ENCODE measurements at places on chromosomes 6 and 20.

- no peak for DNase-seq
Observed at GRCh38 chr6:15470746-15471145, 192.1 kb downstream of the DTNBP1 start.

DNA sequence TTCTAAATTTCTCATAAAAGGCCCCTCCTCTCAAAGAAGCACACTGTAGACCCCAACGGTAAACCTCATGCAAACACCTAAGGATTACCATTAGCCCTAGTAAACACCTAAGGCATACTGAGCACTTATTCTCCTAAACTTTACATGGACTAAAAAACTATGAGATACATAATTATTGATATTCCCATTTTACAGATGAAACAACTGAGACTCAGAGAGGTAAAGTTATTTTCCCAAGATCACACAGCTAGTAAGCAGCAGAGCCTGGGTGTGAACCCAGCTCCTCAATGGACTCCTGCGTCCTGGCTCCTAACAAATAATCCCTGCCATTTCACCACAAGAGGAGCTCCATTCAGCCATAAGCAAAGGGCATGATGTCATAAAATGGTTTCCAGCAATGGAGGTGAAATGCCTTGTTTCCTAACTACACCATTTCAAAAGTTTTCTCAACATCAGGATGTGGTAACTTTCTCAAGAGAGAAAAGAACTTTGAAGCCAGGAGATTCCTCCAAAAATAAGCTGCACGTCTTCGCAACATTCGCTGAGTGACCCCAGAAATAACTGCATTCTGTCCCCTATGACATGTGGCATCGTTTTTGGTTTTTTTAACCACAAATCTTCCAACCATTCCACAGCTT, 4.1 kb downstream of the ATP9A start:
- DNase-seq, result no peak

GRCh38 chr6:151111670-151112069, 128.1 kb upstream of the AKAP12 start:
- DNase-seq, result no peak

DNA sequence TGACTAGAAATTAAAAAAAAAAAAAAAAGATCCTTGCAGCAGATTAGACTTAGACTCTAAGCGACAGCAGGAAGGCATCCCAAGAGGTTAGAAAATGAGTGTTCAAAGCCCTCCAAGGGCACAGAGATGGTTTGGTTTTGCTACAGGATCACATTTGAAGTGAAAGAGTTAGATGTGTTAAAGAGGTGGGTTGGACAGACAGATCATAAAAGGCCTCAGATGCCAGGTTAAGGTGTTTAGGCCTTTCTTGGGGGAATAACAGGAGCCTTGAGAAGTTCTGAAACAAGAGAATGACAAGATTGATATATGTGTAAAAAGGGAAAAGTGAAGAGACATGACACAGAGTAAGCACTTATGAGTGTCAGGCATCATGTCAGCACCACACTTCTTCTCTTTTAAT, 107.5 kb downstream of the FYN start:
- DNase-seq, result no peak

DNA sequence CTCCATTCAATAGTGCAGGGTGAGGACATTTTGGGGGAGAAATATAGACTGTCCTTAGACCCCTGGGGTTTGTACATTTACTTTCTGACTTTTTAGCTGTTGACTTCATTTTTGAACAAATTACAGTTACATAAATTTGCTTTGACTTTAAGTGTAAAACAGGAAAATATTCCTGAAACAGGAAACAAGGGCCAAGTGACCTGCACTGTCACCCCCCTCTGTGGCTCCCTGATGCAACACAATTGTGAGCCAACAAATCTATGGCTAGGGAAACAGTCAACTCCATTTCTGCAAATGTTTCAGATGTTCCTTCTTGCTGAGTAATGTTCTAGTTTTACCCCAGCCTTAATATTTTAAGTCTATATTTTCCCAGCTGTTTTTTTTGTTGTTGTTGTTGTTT, 39.8 kb downstream of the HLA-A start:
- no peak for DNase-seq

GRCh38 chr6:100404051-100404450, 60.7 kb downstream of the SIM1 start:
- no peak for DNase-seq

- DNase-seq, result no peak
Observed at GRCh38 chr6:44004136-44004535, 123.1 kb downstream of the MRPL14 start.
